ENCODE measurements at places on chromosomes 13 and 19. TPM values are rescaled to one million over a fixed set of nuclear protein-coding genes. Genes with fewer than 3 reads are reported as not detected.

The FLT1 gene
- total RNA-seq = 147 TPM

The FUT1 gene
- total RNA-seq = 6.5 TPM

The SPRED3 gene
- 9.1 TPM for total RNA-seq

The KIR2DL4 gene
- total RNA-seq = not detected

The USHBP1 gene
- total RNA-seq = 22.8 TPM

The SHISA7 gene
- total RNA-seq = not detected

The FFAR2 gene
- not detected for total RNA-seq

The ZIC5 gene
- total RNA-seq = under 0.01 TPM

The CARM1 gene
- 52.2 TPM for total RNA-seq

The DAND5 gene
- total RNA-seq = not detected

The GRK1 gene
- not detected for total RNA-seq

The CGB8 gene
- not detected for total RNA-seq

The PRODH2 gene
- total RNA-seq = not detected
